NCI-H345 (cell line): ENCODE measurements at places on chromosomes 16 and 17.

DNA sequence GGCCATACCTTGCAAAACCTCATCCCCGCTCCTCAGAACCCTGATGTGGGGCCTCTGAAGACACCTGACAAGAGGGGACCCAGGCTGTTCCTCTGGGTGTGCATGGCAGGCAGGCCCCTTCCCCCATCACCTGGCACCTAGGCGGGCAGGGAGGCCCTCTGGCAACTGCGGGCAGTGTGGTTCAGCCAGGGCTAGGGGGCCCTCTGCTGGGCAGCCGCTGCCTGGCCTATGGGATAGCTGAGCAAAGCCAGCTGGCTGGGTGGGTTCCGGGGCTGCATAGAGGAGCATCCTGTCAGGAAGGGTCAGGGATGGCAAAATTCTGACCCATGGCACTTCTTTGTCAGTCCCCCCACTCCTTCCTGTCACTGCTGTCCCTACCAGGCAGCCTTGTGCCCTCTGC, 228.7 kb upstream of the ASIC2 start:
- peak; percentile 13 for DNase-seq

GRCh38 chr17:60639019-60639330, 38.7 kb upstream of the BCAS3 start:
- DNase-seq: no peak

DNA sequence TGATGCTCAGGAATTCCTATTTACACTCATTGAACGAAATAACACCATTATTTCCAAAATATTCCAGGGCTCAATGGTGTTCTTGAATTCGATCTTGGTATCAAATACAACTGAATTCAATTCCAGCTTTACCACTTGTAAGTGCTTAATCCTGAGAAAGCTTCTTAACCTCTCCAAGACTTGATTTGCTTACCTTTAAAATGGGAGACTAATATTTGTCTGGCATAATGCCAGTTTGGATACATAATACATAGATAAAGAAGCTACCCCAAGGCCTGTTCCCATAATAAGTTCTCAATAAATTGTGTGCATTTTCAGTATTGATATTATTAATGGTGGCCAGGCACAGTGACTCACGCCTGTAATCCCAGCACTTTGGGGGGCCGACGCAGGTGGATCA, 368.9 kb upstream of the MAF start:
- DNase-seq: no peak

DNA sequence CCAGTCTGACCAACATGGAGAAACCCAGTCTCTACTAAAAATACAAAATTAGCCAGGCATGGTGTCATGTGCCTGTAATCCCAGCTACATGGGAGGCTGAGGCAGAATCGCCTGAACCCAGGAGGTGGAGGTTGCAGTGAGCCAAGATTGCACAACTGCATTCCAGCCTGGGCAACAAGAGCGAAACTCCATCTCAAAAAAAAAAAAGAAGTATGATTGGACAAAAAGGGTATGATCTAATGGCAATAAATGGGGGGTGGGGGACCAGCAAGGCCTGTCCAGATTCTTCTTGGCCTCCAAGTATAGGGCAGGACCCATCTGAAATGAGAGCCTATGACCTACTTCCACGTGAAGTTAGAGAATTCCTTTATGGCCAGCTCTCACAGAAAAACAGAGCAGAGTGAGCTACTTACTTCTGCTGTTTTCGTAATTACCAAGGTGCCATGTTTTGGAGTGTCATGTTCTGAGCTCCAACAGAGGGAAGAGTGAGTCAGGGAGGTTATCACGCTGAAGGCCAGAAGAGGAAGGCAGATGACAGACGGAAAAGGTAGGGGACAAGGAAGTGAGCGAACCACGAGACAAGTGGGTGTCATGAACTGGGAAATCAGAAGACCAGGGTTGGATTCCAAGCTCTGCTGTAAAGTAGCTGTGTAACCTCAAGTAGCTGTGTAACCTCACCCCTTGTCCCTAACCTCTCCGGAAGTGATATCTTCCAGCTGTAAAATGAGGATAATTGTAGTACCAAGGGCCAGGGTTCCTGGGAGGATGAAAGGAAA, 3.6 kb upstream of the ZMYND15 start:
- no peak for DNase-seq

- no peak for DNase-seq
These were observed 48.8 kb downstream of the HSD17B2 start for GRCh38 chr16:82083710-82084353.

GRCh38 chr16:86566601-86566965, at the start of gene FOXC2:
FOXC2 (plus strand) TSS chr16:86566829; CDS start chr16:86567336, 507 bp downstream.
- DNase-seq: no peak

DNA sequence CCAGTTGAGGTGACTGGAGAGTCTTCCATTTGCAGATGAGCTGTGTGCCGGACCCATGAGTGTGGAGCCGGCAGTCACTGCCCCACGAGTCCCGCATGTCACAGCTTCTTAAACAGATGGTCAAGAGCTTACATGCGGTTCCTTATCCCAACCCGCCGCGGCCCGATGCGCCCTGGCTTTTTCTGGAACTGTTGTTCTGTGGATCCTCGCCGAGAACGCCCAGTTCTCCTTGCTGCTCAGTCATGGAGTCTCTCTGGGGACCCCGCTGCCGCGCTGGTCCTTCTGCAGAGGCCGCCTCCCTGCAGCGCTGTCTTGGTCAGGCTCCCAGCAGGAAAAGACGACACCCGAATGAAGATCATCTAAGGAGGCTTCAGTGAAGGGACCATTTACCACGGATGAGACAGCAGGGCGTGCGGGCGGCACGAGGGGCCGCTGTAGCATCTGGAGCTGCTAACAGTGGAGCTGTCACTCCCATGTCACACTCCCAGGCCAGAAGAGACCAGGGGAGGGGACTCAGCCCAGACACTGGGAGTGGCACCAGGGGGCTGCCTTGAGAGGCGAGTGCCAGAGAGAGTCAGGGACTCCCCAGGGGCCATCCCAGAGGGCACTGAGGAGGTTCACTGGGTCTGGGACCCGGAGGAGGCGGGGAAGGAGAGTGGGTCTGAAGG, 10.8 kb upstream of the LGALS3BP start:
- no peak for DNase-seq
